Stimulated activated CD4-positive, alpha-beta T cell treated with anti-CD3 and anti-CD28 coated beads, Interleukin-1b, Interleukin-23, amount 100 ng/mL, for 4 hours (primary cell): ENCODE measurements at places on chromosomes 16 and 17.

- DNase-seq, result peak; percentile 84
Measured at GRCh38 chr16:96935-97381, 18.9 kb downstream of the MPG start.

- DNase-seq, result no peak
Measured at GRCh38 chr17:49976163-49976827, 7.3 kb downstream of the DLX4 start.

DNA sequence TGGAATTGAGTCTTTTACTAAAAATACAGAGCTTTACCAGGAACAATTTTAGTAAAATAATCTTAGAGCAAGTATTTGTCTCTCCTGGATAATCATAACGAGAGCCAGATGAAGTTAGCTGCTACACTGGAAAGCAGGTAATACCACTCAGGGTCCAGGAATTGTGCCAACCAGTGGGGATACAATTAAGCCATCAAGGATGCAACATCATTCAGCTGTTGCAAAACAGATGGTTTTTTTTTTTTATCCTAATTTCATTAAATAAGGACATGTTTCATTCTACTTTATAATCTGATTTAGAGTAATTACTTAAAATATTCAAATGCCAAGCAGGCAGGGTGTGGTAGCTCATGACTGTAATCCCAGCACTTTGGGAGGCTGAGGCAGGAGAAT is 10.2 kb downstream of the MMD start:
- no peak for DNase-seq

- no peak for DNase-seq
Measured at GRCh38 chr17:2302778-2303203, 794 bp downstream of the SMG6 start.

GRCh38 chr17:41013606-41014005 is 4.7 kb upstream of the KRTAP3-1 start:
- no peak for DNase-seq

- DNase-seq, result no peak
Measured at GRCh38 chr17:65712383-65713267, 151.2 kb upstream of the AXIN2 start.

DNA sequence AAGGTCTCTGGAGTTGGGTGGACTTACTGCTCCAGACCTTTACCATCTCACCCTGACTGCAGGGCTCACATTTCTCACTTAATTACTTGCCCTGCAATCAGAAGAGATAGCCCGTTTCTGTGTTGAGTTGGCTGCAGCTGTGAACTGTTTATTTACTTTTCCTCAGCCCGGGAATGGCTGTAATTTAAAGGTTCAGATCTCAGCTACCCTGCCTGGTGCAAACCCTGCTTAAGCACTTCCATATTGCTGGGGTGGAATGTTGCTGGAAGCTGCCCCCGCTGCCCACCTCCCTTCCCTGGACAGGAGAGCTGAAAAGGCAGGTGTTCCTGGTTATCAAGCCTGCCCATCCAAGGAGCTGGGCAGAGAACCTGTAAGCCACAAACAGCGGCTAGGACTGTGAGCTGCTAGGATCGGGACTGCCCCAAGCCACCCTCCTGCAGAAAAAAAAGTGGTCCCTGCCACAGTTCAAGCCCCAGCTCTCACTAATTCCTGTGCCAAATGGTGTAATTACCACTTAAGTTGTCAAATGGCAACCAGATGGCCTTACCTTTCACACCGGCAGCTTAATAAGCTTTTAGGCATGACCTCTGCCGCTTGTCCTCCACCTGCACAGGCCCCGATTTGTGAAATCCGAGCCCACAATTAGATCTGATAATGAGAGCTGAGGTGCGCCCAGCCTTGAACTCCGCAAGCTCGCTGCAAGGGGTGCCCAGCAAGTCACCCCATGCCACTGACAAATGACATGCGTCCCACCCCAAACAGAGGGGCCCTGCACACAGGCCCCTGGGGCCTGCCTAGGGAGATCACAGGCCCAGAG is 269.8 kb downstream of the C16orf95 start:
- DNase-seq, result no peak

DNA sequence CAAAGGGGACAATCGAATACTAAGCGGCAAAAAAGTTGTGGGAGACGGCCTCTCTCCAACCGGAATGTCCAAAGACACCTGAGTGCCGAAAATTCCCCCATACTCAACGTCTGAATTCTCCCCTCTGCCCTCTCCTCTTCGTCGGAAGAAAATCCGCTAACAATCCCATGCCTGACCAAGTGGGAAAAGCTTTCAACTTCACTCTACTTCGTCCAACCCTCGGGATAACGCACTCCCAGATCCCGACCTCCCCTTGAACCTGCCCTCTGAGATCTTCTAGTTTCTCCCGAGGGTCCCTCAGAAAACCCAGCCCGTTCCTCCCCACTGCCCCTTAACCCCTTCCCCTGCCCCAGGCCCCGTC is 961 bp downstream of the AMFR start:
- no peak for DNase-seq

DNA sequence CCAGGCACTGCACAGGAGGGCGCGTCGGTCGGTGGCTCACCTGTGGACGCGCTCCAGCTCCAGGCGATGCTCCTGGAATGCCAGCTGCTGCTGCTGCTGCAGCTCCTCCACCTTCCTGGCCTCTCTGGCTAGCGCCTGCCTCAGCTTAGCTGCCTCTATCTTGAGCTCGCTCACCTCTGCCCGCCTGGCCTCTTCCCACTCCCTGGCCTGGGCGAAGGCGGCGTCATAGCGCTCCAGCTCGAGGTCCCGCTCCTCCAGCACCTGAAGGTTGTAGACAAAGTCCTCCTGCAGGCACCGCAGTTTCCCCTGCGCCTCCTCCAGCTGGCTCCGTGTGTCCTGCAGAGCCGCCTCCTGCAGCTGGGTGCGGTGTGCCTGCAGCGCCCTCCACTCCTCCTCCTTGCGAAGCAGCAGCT is 11.1 kb downstream of the CCDC57 start:
- DNase-seq, result no peak

GRCh38 chr17:60230358-60230757 is 80.6 kb downstream of the CA4 start:
- DNase-seq, result no peak

GRCh38 chr17:9987779-9988585 is 82.9 kb upstream of the RCVRN start:
- no peak for DNase-seq

GRCh38 chr16:22734368-22734767 is 79.6 kb upstream of the HS3ST2 start:
- DNase-seq, result no peak

GRCh38 chr17:36855459-36855858 is 81.8 kb upstream of the LHX1 start:
- no peak for DNase-seq

- no peak for DNase-seq
Measured at GRCh38 chr17:15245054-15245453, 20.1 kb downstream of the PMP22 start.

GRCh38 chr16:72474501-72475123 is 302.7 kb upstream of the PMFBP1 start:
- no peak for DNase-seq

DNA sequence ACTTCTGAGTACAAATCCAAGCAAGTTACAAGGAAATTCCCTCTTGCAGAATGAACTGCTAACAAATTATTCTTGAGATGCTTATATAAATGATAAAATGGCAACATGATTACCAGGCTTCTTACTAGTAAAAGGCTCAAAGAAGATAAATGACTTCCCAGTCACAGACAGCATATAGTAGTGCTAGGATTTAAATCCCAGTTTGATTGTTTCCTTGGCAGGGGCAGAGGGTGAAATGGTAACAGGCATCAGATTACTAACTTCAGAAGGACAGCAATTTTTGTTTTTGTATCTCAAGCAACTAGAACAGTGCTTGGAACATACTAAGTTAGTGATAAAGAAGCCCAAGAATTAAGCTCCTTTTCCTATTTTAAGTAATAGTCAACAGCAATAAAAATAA is 102.8 kb downstream of the SSH2 start:
- no peak for DNase-seq

DNA sequence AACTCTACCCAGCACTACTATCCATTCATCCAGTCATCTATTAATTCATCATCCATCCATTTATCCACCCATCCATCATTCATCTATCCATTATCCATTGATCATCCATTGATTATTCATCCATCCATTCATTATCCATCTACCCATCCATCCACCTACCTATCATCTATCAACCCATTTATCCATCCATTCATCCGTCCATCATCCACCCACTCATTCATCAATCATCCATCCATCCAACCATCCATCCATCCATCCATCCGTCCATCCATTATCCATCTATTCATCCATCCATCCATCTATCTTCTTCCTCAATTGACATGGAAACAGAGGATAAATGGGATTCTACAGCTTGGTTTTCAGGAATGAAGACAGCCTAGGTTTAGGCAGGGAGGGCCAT is 12.0 kb downstream of the SLC4A1 start:
- no peak for DNase-seq

GRCh38 chr16:84268291-84269040 is 26.2 kb upstream of the WFDC1 start:
- DNase-seq, result no peak

DNA sequence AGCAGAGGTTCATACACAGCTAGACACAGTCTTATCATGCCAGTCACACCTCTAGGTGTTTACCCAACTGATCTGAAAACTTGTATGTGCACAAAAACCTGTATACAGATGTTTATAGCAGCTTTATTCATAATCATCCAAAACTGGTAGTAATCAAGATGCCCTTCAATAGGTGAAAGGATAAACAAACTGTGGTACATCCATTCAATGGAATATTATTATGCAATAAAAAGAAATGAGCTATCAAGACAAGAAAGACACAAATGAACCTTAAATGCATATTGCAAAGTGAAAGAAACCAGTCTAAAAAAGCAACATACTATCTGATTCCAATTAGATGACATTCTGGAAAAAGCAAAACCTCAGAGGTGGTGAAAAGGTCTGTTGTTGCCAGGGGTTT is 47.6 kb upstream of the CNEP1R1 start:
- DNase-seq, result no peak
